ENCODE measurements at places on chromosomes 1 and 21.

GRCh38 chr1:220335668-220336067 is 63.4 kb upstream of the RAB3GAP2 start:
- no peak for DNase-seq

DNA sequence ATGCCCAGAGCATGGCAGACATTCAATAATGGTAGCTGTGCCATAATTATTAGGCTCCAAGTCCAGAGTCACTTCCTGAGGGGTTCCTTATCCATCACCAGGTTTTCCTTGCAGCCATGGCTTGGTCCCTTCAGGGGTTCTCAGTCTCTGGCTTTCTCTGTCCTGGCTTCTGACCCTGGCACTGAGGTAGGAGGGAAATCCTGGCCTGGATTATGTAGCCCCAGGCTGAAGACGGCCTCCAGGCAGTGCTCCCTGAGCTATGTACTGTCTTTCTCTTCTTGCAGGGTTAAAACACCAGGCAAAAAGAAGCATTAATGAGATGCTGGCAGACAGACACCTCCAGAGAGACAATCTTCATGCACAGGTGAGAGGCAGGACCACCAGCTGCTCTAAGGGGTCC is 9.5 kb upstream of the PADI3 start:
- DNase-seq, result peak; percentile 94

DNA sequence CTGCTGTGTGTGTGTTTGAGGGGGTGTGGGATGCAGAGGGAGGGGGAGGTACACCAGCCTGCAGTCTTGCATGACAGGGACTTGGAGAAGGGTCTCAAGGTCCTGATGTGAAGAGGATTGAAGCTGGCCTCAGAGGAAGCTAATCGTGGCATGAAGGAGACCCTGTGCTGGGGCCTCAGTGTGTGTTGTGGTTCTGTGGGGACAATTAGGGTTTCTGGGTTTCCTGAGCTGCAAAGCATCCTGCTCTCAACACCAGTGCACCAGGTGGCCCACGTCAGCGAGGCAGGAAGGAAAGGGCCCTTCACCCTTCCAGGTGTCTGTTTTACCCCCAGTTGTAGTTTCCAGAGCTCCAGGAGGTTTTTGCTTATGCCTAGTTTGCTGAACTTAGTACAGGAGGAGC is 52.8 kb downstream of the TENT5C start:
- DNase-seq, result no peak

- no peak for DNase-seq
These were observed 10.8 kb downstream of the THEM4 start for GRCh38 chr1:151898519-151898991.

- DNase-seq, result no peak
These were observed 30.0 kb downstream of the FAM78B start for GRCh38 chr1:166136699-166137401.

DNA sequence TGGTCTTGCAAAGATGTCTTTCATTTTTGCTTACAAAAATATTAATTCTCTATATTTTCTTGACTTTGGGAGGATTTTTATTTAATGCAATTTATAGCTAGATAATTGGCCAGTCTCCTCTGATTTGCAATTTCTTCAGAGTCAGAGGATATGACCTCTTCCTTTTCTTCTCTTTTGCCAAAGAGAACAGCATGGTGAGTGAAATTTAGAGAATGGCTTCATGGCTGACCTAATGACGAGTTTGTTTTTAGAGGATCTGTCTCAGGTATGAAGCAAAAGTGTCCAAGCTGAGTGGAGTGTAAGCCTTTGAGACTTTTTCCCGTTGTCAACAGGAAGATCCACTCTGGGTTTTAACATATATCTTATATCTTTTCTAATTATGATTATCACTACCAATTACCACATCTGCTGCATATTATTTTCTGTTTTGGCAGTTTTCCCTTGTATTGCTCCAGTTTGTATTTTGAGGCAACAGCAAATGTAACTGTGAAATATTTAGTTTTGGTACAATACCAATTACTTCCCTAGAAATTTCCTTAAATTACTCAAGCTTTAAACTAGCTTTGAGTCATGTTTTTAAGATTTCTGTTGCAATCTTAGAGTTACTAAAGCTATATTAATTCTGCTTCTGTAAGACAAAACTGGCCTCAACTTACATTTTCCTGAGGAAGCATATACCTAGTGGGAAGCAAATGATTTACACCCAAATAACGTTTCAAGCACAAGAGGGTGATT is 332.8 kb upstream of the ZRANB2 start:
- no peak for DNase-seq

- no peak for DNase-seq
These were observed 27.4 kb downstream of the SLC5A9 start for GRCh38 chr1:48249868-48250267.

DNA sequence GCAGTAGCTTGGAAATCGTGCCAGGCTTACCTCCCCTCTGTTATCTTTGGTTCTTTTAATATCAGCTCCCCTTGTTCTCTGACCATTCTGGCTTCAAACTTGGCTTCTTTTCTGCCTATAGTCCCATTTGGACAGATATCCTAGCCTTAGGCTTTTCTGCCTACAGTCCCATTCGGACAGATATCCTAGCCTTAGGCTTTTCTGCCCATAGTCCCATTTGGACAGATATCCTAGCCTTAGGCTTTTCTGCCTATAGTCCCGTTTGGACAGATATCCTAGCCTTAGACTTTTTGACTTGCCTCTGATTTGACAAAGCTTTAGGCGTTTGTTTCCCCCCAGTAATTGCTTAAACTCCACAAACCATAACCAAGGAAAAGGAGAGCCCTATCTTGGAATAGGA is 25.6 kb downstream of the CHML start:
- no peak for DNase-seq

DNA sequence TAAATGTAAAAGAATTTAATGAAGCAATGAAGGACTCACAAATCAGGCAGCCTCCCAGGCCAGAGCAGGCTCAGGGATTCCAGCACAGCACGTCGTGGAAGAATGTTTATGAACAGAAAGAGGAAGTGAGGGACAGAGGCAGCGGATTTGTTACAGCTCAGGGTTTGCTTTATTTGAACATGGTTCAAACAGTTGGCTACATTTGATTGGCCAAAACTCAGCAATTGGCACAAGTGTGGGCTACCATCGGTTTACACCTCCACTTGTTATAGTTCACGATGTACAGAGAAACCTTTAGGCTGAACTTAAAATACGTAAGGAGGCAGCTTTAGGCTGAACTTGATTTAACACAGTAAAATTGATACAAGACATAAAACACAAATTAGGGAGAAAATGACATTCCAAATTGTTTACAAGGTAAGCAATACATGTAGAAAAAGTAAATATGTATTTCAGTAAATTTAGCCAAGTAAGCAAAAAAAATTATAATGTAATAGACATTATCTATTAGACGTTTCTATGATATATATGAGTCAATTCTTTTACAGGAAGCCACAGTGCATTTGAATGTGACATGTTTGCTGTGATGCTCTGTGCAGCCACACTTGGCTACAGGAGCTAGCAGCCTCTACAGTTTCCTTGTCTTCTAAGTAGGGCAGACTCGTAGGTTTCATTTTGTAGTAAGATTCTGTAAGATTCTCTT is 126.5 kb downstream of the ADSS2 start:
- peak; percentile 24 for DNase-seq

DNA sequence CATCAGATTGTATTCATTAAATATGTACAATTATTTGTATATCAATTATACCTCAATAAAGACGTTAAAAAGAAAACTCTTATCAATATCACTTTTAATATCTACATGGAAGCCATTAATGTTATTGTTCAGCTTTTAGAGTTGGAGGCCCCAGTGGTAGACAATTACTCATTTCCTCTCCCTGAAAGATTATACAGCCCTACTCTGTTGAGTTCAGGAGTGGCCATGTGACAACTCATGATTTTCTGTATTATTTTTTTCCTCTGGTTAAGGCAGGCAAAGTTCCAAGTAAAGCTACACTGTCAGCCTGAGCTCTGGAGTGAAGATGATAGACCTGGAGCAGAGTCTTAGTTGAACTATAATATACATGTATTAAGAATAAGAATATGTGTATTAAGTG is 247.9 kb upstream of the B3GALT2 start:
- DNase-seq, result peak; percentile 70

- DNase-seq, result no peak
These were observed 15.7 kb upstream of the PDXK start for GRCh38 chr21:43703035-43703880.

DNA sequence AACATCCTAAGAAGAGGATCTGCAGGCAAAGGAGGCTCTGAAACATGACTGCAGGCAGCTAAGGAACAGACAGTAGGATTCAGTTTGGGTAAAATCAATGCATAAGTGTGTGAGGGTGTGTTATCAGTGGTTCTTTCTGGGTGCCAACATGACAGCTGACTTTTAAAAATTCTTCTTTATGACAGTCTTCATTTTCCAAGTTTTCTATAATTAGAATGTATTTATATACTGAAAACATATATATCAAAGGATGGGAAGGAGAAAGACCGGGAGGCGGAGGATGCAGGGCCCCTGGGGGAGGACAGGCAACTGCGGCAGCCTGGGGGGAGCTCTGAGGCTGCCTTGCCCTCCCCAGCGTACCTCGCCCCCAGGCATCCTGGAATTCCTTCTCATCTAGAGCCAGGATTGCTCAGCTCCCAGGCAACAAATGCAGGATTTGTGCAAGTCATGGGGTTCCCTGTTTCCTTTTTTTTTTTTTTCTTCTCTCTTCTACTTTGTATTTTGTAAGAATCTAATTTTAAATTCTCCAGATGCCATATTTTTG is 104.8 kb downstream of the CSMD2 start:
- no peak for DNase-seq

- no peak for DNase-seq
These were observed 144.7 kb downstream of the CASZ1 start for GRCh38 chr1:10651793-10652192.

GRCh38 chr21:44596068-44596725 is 3.9 kb upstream of the KRTAP10-6 start:
- DNase-seq, result no peak

- no peak for DNase-seq
These were observed 147.2 kb downstream of the ETS2 start for GRCh38 chr21:38952890-38953289.

DNA sequence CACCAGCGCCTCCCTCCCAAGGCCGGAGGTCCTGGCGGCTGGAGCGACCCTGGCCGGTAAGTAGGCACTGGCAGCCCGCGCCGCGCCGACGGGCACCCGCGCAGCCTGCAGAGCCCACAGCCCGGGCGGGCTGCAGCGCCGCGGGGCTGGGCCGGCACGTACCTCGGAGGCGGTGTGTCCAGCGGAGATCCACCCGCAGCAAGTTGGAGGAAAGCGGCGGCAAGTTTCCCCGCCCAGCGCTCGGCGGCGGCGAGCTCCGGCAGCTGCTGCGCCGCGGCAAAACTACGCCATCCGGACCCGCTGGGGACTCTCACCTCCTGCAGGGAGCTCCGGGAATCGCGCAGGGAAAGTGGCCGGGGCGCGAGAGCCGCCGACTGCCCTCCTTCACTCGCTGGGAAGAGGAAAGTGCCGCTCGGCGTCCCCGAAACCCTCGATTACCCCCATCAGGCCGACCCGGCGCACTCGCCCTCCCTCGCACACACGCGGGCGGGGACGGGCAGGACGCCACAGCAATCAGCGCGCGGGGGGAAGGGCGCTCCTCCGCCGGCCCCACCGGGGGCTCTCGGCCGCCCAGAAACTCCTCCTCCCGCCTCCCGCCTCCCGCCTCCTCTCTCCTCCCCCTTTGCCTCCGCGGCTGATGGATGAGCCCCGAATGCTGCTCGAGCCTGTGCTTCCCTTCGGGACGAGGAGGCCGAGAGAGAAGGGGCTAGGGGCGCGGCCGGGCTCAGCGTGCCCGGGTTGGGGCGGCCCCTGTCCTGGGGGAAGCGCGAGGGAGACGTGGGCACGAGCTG is at the start of gene TGFBR3:
TSS of gene TGFBR3 (minus strand) at position 436 of the 791 bp plus-strand sequence. CDS start 24,620 bp downstream, outside the sequence.
- peak; percentile 93 for DNase-seq

DNA sequence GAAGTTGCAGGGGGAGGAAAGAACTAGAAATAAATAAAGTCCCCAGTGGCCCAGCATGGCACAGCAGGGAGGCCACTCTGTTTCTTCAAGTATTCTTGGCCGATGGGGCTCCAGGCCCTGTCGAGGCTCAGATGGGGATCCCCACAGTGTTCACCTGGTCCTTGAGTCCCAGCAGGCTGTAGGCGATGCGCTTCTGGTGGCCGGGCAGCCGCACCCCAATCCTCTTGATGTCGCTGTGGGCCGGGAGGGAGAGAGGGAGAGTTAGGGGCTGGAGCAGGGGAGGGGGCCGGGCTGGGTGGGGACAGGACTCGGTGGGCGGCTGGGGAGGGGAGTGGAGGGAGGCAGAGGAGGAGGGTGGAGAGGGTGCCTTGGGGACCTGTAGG is 30.8 kb downstream of the EPHA2 start:
- no peak for DNase-seq

DNA sequence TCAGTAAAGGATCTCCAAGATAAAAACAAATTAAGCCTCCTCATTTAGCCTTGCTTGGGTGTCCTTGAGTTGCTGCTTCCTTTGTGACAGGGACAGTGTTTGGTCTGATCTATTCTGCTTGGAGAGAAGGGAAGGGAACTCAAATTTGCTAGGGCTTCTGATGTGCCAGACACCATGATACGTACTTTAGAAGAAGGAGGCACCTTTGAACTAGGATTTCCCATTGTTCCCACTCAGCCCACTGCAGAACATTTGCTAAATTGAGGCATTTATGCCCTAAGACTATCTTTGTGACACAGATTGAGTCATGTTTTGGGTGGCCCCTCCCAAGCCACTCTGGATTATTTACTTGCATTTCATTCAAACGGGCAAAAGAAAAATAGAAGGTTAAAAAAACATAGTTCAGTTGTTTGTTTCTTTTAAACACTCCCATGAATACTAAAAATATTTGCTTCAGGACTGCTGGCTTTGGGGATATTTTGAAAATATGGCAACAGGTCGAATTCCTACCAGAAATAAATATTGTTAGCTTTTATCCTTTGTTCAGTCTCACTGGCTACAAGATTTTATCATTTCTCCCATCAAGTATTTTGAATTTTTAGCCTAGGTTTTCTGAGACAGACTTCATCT is 81.9 kb upstream of the WLS start:
- no peak for DNase-seq

DNA sequence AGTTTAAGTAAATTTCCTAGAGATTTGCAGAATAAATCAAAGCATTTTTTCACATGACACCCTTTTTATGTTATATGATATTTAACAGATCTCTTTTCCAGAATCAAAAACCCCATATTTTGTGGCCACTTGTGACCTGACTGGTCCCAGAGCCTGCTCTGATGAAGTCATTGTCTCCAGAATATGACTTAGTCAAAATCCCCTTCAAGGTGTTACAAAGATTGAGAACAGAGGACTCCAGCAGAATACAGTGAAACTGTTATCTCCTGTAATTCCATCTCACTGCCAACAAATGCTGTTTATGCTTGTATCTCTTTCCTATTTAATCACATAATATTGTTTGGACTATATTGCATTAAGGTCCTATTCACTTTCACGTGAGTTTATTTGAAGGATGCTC is 25.6 kb downstream of the RGS1 start:
- no peak for DNase-seq

DNA sequence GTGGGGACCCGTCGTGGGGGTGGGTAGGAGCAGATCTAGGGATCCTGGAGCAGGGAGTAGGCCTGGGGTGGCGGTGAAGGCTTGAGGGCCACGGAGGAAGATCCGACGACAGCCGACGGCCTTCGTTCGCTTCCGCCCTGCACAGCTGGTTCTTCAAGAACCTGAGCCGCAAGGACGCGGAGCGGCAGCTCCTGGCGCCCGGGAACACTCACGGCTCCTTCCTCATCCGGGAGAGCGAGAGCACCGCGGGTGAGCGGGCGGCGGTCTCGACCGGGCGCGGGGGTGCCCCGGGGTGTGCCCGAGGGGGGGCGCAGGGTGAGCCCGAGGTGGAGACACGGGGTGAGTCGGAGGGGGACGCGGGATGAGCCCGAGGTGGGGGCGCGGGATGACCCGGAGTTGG is 16.5 kb upstream of the HDAC1 start:
- no peak for DNase-seq

Data from LHCN-M2 (cell line).